ENCODE measurements at places on chromosomes 3 and 15.

DNA sequence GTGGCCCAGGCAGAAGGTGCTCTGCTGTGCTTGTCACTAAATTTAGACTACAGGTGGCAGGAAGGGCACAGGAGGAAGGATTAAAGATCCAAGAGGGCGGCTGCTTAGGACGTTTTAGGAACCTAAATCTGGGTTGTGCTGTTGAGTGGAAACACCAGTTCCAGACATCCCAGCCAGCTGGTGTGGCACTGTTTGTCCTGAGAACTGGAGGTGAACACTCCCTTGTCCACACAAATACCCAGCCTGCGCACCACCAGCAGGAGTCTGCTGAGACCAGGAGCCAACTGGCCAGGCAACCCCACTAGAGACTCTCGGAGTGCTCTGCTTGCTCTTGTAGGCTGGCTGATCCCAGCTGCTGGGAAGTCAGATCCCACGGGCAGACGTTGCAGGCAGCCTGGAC, 30.3 kb upstream of the UACA start:
- no peak for DNase-seq
- peak overlapping the region; percentile 98 for H3K27ac ChIP-seq
- H3K4me1 ChIP-seq: peaks cover 45% of the 10 kb centered on the region

DNA sequence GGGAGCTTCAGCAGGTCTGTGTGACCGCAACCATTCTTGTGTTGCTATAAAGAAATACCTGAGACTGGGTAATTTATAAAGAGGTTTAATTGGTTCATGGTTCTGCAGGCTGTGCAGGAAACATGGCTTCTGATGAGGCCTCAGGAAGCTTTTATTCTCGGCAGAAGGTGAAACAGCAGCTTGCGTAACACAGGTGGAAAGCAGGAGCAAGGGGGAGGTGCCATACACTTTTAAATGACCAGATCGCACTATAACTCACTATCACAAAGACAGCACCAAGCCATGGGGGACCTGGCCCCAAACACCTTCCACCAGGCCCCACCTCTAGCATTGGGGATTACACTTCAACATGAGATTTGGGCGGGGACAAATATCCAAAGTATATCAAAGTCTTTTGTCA, 8.3 kb upstream of the CIB2 start:
- no peak overlapping the region for H3K27ac ChIP-seq
- H3K36me3 ChIP-seq: no peaks in the 10 kb centered on the region
- DNase-seq: no peak

DNA sequence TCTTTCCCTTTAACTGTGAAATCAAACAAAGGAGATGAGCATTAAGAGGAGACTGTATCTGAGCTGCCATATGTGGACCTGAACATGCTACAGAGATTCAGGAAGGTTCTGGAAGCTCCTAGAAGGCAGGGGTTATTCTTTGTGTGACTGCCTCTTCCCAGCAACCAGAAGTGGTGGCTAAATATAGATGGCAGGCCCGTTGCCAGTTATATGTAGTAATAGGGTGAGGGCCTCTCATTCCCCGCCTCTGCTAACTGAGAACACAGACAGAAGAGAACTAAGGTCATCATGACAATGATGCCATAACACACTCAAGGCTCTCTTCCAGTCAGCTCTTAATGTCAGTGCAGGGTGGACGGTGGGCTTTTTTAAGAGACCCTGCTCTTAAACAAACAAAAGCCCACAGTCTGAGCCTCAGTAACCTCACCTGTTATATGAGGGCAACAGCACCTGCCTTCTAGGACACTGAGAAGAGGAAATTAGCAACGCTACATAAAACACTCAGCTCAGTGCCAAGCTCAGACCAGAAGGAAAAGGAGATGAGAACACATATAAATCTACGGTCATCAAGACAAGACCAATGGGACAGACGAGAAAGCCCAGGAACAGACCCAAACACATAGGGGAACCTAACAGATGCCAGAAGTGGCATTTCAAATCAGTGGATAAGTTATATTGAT, 22.3 kb downstream of the CFAP92 start:
- H3K4me1 ChIP-seq: no peaks in the 10 kb centered on the region
- H3K36me3 ChIP-seq: no peaks in the 10 kb centered on the region
- no peak overlapping the region for H3K27ac ChIP-seq
- H3K27me3 ChIP-seq: peaks cover 8% of the 10 kb centered on the region
- H3K4me3 ChIP-seq: no peak overlapping the region
- peak; percentile 33 for DNase-seq

DNA sequence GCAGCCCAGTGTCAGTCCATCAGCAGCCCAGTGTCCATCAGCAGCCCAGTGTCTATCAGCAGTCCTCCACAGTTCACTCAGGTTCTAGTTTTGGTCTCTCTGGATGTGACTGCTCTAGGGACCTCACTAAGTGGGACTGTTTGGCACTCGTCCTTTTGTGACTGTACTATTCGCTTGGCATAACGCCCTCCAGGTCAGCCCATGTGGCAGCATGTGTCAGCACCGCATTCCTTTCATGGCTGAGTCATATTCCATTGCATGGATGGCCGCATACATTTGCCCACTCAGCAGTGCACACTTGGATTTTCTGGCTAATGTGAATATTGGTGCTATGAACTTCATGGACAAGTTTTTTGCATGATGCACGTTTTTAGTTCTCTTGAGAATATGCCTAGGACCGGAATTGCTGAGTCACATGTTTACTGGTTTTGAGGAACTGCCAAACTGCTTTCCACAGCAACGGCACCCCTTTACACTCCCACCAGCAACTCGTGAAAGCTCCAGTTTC, 16.4 kb downstream of the CHST13 start:
- peaks cover 15% of the 10 kb centered on the region for H3K4me1 ChIP-seq
- H3K4me3 ChIP-seq: no peak overlapping the region
- H3K27me3 ChIP-seq: peaks cover 14% of the 10 kb centered on the region
- no peaks in the 10 kb centered on the region for H3K36me3 ChIP-seq
- DNase-seq: peak; percentile 89

DNA sequence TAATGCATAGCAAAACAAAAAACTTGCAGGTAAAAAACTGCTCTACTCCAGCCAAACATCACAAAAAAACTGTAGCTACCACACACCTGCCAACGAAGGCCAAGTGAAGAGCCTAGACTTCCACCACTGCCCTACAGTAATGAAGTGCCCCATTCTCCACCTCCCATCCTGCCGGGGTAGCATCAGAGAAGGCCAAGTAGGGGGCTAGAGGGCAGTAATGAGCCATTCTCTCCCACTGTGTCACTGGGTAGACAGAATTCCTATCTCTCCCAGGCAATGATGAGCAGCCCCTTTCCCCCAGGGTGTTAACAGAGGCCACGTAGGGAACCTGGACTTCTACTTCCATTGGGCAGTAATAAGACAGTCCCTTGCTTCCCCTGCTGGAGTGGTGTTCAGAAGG, 9.5 kb downstream of the SEC22C start:
- no peak overlapping the region for H3K27ac ChIP-seq
- no peak overlapping the region for H3K4me3 ChIP-seq

DNA sequence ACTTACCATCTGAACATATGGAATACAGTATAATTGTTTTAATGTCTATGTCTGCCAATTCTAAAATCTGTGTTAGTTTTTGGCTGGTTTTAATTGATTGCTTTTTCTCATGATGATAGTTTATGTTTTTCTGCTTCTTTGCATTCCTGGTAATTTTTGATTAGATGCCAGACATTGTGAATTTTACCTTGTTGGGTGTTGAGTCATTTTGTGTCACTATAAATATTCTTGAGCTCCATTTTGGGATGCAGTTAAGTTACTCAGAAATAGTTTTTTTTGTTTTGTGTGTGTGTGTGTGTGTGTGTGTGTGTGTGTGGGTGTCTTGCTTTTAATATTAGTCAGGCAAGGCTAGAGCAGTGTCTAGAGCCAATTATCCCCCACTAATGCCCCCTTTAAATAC, 818.8 kb upstream of the NR2F2 start:
- no peak overlapping the region for H3K27ac ChIP-seq
- no peaks in the 10 kb centered on the region for H3K36me3 ChIP-seq
- no peaks in the 10 kb centered on the region for H3K27me3 ChIP-seq
- no peaks in the 10 kb centered on the region for H3K4me1 ChIP-seq

GRCh38 chr3:57078344-57078634, 17.8 kb downstream of the SPATA12 start:
- DNase-seq: peak; percentile 62
- no peaks in the 10 kb centered on the region for H3K36me3 ChIP-seq
- peaks cover 30% of the 10 kb centered on the region for H3K27me3 ChIP-seq
- H3K4me3 ChIP-seq: peak overlapping the region; percentile 64
- H3K4me1 ChIP-seq: no peaks in the 10 kb centered on the region

DNA sequence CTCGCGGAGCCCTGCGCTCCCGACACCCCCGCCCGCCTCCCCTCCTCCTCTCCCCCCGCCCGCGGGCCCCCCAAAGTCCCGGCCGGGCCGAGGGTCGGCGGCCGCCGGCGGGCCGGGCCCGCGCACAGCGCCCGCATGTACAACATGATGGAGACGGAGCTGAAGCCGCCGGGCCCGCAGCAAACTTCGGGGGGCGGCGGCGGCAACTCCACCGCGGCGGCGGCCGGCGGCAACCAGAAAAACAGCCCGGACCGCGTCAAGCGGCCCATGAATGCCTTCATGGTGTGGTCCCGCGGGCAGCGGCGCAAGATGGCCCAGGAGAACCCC, 464 bp downstream of the SOX2 start:
- H3K27me3 ChIP-seq: peaks cover 41% of the 10 kb centered on the region
- DNase-seq: no peak
- H3K4me3 ChIP-seq: no peak overlapping the region
- H3K27ac ChIP-seq: no peak overlapping the region
- H3K4me1 ChIP-seq: no peaks in the 10 kb centered on the region

- no peaks in the 10 kb centered on the region for H3K36me3 ChIP-seq
- H3K4me3 ChIP-seq: no peak overlapping the region
- H3K4me1 ChIP-seq: peaks cover 4% of the 10 kb centered on the region
- H3K27me3 ChIP-seq: peaks cover 3% of the 10 kb centered on the region
These were observed 29.2 kb downstream of the EPHB3 start for GRCh38 chr3:184590795-184591194.

DNA sequence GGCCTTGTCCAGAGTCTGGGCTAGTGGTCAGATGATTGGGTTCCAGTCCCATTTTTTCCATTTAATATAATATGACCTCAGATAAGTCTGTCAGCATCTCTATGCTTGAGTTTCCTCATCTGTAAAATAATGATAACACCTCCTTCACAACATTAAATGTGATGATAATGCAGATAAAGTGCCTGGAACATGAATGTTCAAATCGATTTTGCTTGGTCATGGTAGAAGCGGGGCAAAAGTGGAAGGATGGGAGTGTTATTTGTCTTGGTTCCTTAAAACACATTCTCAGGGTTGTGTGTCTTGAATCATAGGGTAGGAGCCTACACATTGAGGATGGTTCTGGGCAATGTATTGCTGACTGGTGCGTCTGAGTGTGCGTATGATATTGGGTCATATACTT, 16.9 kb downstream of the ARIH2 start:
- no peaks in the 10 kb centered on the region for H3K27me3 ChIP-seq
- no peak for DNase-seq
- peaks cover 2% of the 10 kb centered on the region for H3K36me3 ChIP-seq

DNA sequence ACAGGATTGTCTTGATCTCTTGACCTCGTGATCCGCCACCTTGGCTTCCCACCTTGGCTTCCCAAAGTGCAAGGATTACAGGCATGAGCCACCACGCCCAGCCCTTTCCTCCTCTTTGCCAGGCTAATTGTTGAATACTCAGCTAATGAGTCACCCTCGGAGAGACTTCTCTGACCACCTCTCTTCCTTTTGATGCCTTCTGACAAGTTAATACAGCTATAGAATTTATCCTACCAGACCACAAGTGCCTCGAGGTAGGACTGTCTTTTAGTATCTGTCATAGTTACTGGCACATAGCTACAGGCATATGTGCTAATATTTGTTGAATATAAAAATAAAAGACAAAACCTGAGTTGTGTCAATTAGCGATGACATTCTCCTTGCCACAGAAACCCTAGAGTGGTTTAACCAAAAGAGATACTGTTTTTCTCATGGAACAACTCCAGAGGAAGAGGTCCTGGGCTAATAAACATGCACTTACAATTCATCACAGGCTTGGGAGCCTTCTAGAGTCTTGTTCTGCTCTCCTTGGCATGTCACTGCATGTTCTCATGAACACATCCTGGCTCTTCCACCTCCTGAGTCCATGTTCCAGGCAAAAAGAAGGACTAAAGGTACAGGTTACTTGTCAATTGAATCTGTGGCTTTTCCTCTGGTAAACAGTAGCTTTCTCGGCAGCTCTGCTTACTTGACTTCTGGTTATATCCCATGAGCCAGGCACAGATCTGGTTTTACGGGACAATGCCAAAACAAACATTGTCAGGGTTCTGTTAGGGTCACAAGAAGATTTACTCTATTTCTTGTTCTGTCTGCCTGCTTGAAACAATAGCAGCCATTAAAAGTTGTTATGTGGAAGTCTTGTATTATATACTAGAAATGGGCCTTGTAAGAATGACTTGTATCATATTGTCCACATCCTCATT, 332.3 kb downstream of the THSD4 start:
- no peaks in the 10 kb centered on the region for H3K27me3 ChIP-seq
- peaks cover 12% of the 10 kb centered on the region for H3K4me1 ChIP-seq
- no peak overlapping the region for H3K4me3 ChIP-seq

- DNase-seq: no peak
- no peaks in the 10 kb centered on the region for H3K36me3 ChIP-seq
- H3K4me1 ChIP-seq: no peaks in the 10 kb centered on the region
- no peak overlapping the region for H3K4me3 ChIP-seq
- no peak overlapping the region for H3K27ac ChIP-seq
These were observed 23.9 kb upstream of the XIRP1 start for GRCh38 chr3:39216176-39216790.

DNA sequence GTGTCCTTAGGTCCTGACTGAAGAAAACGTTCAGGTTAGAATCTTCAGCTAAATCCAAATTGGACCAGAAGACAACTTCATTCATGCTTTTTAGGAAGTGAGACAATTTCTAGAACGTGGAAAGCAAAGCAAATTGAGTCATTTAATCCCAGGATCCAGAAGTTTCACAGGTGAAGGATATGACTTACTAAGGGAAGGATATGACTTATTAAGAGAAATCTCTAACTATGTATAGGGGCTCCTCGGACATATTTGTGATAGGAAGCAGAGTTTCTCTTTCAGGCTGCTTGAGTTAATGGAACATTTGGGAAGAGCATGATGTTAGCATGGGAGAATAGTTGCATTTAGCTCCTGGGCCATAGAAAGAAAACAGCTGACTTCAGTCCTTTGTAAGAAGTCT, 16.1 kb upstream of the PLOD2 start:
- no peaks in the 10 kb centered on the region for H3K36me3 ChIP-seq
- H3K27me3 ChIP-seq: no peaks in the 10 kb centered on the region
- no peak for DNase-seq
- no peak overlapping the region for H3K4me3 ChIP-seq
- no peak overlapping the region for H3K27ac ChIP-seq

- no peaks in the 10 kb centered on the region for H3K27me3 ChIP-seq
- H3K4me3 ChIP-seq: no peak overlapping the region
- no peaks in the 10 kb centered on the region for H3K4me1 ChIP-seq
- H3K36me3 ChIP-seq: no peaks in the 10 kb centered on the region
- H3K27ac ChIP-seq: no peak overlapping the region
These were observed 28.8 kb downstream of the EAF2 start for GRCh38 chr3:121863801-121864200.

Measured in fibroblast of lung (primary cell).